ENCODE measurements at places on chromosomes 1 and 21. TPM values are rescaled to one million over a fixed set of nuclear protein-coding genes. Genes with fewer than 3 reads are reported as not detected.

- no peak for DNase-seq
Observed at GRCh38 chr1:183418696-183419095, 516 bp upstream of the NMNAT2 start.

DNA sequence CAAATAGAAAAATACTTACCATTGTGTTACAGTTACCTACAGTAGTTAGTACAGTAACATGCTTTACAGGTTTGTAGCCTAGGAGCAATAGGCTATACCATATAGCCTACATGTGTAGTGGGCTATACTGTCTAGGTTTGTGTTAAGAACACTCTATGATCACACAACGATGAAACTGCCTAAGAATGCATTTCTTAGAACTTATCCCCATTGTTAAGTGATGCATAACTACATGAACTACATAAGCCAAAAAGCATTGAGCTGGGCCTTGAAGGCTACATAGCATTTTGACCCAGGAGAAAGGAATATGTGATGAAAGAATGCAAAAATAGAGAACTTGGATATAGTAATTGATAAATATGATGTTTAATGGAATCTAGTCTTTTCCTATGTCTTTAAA is 46.4 kb upstream of the JUN start:
- no peak for DNase-seq

GRCh38 chr1:116127848-116128540 is 16.8 kb downstream of the MAB21L3 start:
- no peak for DNase-seq

DNA sequence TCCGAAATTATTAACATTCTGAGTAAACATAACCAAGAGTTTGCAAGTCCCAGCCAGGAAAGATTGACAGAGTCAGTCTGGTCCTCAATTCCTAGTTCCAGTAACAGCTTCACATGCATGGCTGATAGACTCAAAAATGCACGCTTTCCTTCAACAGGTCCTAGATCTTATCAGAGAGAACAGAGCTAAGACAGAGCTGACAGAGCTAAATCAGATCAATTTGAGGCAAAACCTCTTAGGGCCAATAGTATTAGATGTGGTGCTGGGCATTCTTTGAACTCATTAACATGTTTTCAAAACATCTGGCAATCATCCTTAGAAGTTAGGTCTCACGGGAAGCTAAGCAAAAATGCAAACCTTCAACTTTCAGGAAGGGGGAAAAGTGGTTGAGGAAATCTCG is 114.0 kb downstream of the GREM2 start:
- no peak for DNase-seq

GRCh38 chr1:22557341-22557950 is 5.8 kb upstream of the EPHA8 start:
- no peak for DNase-seq

DNA sequence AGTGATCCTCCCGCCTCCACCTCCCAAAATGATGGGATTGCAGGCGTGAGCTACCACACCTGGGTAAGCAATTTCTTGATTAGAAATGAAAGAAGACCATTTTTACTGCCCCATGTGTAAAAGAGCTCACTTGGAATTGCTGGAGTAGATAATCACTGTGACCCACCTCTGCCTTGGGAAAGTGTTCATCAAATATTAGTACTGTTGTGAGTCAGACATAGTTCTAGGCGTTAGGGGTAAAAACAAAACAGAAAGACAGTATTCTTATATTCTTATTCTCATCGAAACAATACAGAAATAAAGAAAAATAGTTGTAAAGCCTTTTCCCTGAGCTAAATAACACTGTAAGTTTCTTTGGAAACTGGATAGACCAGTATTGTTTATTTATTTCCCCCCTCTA is 36.2 kb downstream of the CELF3 start:
- DNase-seq, result no peak

- no peak for DNase-seq
Observed at GRCh38 chr1:15678578-15678977, 5.5 kb upstream of the PLEKHM2 start.

GRCh38 chr1:206951318-206952100 is 5.2 kb upstream of the PIGR start:
- DNase-seq, result no peak

GRCh38 chr1:171850651-171851350 is 9.5 kb downstream of the DNM3 start:
- no peak for DNase-seq

DNA sequence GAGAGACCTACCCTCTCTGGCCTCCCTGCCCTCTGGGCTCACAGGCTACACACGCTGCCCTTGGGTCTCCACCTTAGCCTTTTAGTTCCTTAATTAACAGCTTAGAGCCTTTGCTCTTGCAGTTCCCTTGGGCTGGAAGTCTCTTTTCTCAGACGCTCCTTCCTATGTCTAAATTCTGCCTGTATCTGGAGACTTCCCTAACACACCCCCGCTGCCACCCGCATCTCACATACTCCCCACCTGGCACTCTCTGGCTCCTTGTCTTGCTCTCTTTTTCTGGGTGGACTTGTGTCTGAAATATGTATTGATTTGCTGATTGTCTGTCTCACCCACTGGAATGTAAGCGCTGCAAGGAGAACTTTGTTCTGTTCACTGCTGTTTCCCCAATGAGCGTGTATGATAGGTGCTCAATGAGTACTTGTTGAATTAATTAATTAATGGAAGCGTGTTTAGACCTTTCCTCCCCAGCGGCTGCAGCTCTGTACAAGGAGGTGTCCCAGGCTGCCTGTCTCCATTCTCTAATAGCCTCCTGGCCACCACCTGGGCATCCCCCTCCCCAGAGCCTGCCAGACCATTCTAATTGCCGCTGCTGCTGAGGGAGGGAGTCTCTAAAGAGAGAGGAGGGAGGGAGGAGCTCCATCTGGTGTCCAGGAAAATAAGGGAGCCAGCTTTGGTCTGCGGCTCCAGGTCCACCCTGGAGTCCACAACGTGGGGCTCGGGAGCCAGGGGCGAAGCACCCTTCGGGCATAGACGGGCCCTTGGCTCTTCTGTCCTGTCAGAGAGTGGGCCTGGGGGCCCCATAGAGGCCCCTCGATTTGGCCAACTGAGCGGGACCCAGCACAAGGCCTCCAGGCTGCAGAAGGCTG is 95.4 kb downstream of the RNF220 start:
- no peak for DNase-seq

DNA sequence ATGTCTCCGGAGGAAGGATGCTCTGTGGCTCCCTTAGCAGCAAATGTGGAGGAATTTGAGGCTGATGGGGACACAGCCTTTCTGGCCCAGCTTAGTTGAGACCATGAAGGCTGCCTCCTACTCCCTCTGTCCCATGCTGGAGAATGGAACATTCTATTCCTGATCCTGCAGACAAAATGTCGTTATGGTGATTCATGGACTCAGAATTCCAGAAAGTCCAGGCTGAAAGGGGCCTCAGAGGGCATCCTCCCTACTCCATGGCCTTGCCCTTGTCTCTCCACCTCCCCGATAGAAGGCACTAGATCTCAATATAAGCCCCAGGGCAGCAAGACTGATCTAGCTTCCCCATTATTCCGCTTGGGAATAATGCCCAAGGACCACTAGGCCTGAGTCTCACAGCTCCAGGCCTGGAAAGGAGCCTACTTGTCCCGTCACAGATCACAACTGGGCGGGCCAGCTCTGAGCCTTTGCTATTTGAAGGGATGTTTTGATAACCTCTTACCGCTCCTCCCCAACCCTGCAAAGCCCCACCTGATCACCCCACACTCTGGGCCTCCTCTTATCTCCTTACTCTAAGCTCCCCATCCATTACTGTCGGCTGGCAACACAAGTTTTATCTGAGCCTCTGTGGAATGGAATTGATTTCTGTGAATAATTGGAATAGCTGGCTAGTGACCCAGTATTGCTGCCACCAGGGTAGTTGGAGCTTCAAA is 52.8 kb upstream of the TRABD2B start:
- DNase-seq, result no peak

- DNase-seq, result no peak
Observed at GRCh38 chr1:219917851-219918466, 10.4 kb downstream of the SLC30A10 start.

DNA sequence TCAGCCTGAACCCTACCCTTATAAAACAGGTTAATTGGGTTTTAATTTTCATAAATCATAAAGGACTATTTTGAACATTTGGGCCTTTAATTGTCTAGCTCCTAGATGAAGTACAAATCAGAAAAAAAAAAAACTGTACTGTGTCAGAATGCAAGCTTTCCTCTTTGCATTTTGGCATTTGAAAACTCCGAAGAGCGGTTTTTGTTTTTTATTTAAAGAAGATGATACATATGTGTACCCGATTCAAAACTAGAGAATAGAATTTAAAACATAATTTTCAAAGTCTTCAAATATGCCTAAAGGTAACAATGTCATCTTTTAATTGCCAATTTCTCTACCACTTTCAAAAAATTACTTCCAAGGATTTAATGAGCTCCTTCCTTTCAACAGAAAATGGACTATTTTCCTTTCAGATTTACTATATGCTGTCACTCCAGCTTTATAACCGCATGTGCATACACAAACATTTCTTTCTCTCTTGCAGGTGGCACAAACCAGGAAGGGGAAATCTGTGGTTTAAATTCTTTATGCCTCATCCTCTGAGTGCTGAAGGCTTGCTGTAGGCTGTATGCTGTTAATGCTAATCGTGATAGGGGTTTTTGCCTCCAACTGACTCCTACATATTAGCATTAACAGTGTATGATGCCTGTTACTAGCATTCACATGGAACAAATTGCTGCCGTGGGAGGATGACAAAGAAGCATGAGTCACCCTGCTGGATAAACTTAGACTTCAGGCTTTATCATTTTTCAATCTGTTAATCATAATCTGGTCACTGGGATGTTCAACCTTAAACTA is 33.7 kb downstream of the MRPL39 start:
- DNase-seq, result no peak

DNA sequence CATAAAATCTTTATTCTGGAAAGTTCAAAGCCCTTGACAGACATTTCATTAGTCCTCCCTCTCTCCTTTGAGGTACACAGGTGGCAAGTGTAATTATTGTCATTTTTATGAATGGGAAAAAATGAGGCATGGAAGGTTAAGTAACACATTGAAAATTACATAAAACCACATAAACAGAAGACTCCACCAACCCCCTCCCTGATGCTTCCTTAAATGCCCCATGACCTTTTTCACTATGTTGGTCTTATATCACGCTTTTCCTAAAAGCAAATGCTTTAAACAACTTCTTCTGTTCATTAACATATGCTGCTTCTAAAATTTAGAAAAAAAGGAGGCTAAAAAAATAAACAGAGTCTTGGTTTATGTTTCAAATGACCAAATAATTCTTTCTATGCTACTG is 648.4 kb downstream of the PTPRC start:
- DNase-seq, result no peak

Gene CELSR2
- 16.7 TPM for total RNA-seq

Gene HEYL
- 12.4 TPM for total RNA-seq

Gene RHCE
- total RNA-seq, result 2.2 TPM

Gene OSCP1
- total RNA-seq, result 5.7 TPM

Gene KCNK2
- total RNA-seq, result 1.5 TPM

Gene CYB561D1
- total RNA-seq, result 6.3 TPM
